ENCODE measurements at places on chromosomes 11 and 22.

DNA sequence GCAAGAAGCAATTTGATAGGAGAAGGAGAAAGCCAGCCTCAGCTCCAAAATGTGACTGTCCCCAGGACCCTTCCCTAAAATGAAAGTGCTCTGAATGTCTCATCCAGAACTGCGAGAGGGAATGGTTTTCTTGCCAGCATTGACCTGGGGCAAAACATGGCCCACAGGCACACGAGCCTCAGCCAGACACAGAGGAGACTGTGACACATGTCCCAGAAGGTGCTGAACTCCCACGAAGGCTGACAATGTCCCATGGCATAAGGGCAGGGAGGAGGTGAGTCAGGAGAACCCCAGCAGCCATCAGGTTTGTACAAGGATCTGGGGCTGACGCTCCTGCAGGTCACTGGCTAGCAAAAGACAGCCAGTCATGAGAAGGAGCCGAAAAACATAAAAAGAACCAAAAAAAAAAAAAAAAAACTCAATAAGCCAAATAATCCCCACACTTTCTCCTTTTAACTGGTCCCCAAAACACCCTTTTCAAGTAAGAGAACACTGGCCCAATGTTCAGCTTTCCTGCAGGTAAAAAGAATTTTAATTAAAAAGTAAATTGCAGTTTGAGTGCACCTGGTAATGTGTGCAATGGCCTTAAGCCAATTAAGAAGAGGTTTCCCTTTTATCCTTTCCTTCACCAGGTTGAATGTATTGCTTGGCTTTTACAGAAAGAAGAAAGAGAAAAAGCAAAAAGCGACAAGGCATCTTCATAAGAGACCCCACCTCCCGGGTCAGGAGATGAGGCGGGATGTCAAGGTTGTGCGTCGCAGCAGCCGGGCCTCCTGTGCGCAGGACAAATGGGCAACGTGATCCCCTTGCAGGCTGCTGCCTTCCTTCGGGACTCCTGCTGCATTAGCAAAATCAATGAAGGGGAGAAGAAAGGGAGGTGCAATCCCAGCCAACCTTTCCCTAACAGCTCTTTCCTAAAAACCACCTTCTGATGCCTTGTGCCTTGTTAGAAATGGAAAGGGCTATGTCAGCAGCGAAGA lies 43.6 kb downstream of the GALNT18 start:
- no peak for DNase-seq

DNA sequence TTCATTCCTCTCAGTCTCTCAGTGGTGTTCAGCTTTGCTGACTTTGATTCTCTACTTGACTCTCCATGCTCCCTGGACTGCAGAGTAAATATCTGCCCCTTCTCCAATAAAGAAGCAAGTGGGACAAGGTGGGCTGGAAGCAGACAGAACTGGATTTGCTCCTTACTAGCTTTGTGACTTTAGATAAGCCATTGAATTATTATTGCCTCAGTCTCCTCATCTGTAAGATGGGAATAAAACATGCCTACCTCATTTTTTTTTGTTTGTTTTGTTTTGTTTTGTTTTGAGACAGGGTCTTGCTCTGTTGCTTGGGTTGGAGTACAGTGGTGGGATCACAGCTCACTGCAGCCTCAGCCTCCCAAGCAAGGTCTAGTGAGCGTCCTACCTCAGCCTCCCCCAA lies 44.6 kb downstream of the WT1 start:
- DNase-seq, result no peak

DNA sequence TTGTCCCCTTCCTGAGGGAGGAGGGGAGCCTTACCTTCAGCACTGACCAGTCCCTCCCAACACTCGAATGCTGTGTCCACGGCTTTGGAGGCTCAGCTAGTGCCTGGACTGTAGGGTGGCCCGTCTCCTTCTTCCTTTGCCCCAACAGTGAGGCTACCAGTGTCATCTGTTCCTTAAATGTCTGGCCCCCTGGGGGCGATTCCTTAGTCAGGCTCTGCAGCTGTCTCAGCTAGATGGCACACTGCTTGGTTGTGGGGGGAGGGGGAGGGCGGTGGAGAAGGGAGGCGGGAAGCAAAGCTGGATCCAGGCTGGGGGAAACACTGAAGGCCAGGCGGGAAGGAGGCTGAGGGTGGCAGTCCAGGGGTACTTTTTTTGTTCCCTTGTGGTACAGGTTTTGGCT lies at the start of gene IGSF22:
TSS of gene IGSF22 (minus strand) at position 149 of the 400 bp plus-strand sequence. CDS start 1,952 bp downstream, outside the sequence.
- DNase-seq, result no peak

DNA sequence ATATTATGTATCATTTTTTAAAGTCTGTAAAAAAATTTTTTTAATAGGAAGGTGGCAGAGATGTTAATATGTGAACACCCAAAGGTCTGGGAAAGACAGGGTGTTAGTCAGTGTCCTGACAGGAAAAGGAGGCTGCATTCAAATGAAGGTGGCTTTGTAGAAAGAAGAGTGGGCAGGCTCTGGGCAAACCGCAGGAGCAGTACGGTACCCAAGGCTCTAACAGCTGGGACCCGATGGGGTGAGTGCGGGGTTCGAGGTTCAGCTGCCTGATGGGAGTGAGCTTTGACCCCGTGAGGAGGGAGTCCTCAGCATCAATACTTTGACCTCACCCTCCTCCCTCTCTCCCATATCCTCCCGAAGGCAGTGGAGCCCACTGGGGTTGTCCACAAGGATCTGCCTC lies 142.5 kb downstream of the C11orf91 start:
- no peak for DNase-seq

- DNase-seq, result no peak
These were observed 110.9 kb downstream of the NTM start for GRCh38 chr11:131481303-131481702.

- DNase-seq, result no peak
These were observed 47.4 kb downstream of the SYT13 start for GRCh38 chr11:45238724-45239123.

- DNase-seq, result no peak
These were observed 105.2 kb downstream of the SPON1 start for GRCh38 chr11:14067686-14068085.

GRCh38 chr11:124889191-124890091 lies 8.2 kb downstream of the ROBO4 start:
- DNase-seq, result no peak

DNA sequence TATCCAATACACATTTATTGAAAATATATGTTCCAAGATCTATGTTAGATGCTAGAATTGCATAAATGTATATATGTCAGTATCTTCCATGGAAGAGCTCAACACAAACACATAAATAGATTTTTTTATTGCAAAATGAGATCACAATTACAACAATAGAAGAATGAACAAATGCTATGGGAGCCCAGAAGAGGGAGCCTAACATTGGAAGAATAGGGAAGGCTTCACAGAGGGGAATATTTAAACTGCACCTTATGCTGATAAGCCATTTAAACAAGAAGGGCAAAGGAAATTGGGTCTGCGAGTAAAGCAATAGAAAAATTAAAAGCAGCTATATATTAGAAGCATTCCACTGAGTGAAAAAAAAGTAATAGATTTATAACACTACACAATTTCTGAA lies 96.1 kb upstream of the LRRC55 start:
- DNase-seq, result no peak

DNA sequence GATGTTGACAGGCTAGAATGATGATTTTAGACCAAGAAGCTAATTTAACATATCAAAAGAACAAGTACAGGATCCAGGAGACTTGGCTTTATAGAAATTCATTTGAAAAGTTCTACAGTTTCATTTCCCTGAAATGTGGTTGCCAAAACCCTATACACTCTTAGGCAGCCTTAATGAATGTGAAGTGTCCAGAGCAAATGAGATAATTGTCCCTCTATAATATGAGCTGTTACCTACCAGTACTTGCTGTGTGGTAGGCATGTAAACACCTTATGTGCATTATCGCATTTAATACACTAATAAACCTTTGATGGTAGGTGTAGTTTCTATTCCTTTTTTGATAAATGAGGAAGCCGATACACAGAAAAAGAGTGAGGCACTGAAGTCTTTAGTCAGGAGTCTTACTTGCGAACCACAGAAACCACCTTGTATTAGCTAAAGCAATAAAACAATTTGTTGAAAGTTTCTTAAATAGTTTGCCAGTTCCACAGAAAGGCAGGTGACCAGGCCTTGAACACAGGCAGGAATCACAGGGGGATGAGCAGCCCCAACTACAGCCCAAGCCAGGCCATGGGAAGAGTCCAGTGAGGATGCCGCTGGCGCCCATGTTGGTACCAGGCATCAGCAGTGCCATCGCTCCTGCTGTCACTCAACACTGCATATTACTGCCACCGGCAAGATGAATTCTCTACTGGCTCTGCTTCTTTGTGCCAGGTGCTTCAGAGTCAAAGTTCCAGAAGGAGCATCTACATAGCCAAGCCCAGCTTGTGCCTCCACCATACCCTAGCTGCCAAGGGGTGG lies 81.7 kb downstream of the SWAP70 start:
- DNase-seq, result no peak

DNA sequence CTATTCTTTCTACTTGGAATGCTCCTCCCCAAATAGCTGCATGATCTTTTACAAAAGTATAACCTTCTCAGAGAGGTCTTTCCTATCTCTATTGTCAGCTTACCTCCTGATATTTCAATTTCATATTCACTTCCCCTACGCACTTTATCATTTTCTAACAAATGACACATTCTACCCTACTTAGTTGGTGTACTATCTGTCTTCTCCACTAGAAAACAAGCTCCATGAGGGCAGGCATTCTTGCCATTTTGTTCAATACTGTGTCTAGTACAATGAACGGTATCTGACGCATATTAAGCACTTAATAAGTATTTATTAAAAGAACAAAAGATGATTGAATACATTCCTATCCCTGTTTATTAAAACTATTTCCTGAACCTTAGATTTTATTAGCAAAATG lies 96.5 kb upstream of the APOA1 start:
- DNase-seq, result no peak

GRCh38 chr11:73221451-73221850 lies 3.4 kb downstream of the P2RY2 start:
- DNase-seq, result no peak

DNA sequence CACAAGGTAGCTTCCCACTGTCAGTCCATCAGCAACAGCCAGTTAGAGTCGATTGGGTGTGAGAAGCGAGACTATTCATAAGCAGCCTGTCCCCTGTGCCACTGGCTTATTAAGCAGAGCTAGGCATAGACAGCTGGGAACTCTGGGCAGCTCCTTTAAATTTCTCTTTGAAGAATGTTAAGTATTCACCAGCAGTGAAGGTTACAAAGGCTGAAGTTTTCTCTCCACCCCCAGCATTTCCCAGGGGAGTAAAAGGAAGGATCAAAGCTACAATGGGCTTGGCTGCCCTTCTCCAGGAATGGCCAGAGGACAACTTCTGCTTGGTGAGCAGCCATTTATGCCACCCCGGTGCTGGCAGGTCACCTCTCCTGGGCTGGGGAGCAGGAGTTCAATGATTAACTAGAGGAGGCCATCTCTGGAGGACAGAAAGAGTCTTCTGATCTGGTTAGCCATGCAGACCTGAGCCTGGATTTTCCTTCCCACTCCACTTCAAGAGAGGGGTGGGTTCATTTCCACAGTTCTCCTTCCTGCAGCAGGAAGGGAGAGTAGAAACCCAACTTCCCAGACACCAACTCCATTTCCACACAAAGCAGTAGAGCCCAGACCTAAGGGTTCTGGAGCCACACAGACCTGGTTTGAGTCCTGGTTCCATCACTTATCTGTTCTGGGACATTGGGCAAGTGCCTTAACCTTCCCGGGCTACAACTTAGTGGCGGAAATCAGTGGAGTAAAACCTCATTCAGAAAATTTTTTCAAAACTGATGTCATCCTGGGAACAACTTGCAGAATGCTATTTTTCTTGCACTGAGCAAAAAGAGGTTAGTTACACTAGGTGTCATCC lies 22.6 kb downstream of the POU2AF3 start:
- no peak for DNase-seq

GRCh38 chr22:29937940-29938693 lies 55.1 kb downstream of the MTMR3 start:
- DNase-seq, result no peak

DNA sequence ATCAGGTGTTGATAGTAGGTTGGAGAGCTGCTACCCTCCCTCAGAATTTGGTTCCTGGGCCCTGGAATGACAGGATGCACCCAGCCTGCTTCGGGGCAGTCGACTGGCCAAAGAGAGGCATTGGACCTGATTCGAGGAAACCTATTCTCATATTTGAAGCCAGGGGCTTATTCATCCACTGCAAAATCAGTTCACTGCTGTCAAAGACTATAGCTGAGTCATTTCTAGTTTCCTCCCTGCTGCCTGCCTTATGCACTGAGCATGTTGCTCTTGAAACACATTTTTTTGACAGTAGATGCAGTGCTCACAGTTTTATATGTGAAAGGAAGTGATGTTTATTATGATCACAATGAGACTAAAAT lies 565.4 kb downstream of the ETS1 start:
- no peak for DNase-seq

DNA sequence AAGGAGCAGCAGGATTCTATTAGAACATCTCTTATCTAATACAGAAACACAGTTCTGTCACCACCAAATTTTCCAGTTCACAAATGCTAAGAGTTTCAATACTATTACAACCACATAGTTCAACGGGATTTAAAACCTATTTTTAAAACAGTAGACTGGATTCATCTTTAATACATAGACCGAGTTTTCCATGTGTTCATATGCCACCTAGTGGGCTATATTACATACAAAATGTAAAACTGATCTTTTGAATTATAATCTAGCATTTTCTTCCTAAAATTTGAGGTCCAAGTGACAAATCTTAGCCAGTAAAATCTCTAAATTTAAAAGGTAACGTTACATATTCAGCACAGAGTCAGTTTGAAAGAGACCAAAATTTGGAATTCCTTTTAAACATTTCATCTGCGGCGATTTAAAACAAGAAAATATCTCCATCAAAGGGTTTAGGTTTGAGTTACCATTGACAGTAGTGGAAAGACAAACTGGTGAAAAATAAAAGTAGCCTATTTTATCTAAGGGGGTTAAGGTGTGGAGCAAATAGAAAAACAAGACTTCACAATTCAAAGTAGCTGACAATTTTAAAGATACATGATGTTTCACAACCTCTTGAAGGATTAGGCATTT lies 269.3 kb upstream of the MPPED2 start:
- no peak for DNase-seq

GRCh38 chr22:42208362-42208761 lies 62.1 kb downstream of the TCF20 start:
- no peak for DNase-seq

GRCh38 chr11:90555477-90555876 lies 332.6 kb upstream of the CHORDC1 start:
- no peak for DNase-seq

DNA sequence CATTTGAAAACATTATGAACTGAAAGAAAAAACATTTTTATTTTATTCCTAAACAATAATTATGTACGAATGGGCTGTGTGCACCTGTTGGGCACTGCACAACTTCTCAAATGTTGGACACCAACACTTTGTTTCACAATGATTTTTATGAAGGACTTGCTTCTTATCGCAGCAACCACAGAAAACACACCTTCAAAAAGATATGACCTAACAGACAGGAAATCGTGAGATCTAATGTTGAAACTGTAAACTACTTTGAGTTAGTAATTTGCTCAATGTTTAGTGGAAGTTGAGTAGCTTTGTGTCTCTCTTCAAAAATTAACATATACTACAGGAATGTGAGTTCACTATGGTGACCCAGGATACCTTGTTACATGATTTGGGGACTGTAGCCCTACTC lies 98.6 kb downstream of the NXPE2 start:
- DNase-seq, result no peak

Data from effector CD4-positive, alpha-beta T cell (primary cell).